ENCODE measurements at places on chromosomes 11 and 22.

GRCh38 chr11:3123305-3123704, 41.8 kb downstream of the OSBPL5 start:
- peak; percentile 20 for DNase-seq

DNA sequence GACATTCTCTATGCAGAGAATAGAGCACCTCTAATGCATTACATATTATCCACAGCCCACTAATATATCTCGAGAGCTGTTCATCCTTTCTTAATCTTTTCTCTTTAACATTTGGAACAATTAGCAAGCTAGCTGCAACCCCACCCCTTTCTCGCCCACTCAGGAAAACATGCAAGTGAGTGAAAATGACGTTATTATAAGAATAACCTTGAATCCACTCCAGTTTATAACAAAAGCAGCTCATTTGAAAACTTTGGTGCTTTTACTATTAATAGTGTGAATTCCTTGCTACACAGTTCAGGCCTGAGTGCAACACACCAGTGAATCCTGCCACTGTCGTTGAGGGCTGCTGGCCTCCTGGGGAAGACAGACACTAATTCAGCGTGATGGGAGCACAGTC, 63.3 kb upstream of the BMAL1 start:
- DNase-seq: no peak

- DNase-seq: no peak
Observed at GRCh38 chr22:30949934-30950660, 18.5 kb downstream of the MORC2 start.

DNA sequence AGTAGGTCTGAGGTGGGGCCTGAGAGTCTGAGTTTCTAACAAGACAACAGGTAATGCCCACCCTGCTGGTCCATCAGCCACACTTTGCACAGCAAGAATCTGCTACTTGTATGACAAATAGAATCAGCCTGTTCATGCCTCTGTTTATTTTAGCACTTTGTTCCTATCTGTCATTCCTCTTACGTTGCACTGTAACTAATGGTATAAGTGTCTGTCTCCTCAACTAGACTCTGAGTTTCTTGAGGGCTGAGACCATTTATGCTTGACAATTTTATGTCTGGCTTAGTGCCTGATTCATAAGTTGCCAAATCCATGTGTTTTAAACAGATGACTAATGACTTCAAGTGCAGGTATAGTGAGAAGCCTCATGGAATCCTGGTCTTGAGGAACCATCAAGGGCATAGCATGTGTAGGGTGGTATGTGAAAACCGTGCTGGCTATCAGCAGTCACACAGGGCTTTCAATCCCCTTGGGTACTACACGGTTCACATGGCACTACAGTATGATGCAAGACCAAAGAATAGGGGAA, 209.7 kb downstream of the C11orf91 start:
- no peak for DNase-seq

- DNase-seq: no peak
Observed at GRCh38 chr11:1399386-1400316, 9.9 kb downstream of the BRSK2 start.

- no peak for DNase-seq
Observed at GRCh38 chr11:125262194-125262829, 97.8 kb downstream of the PKNOX2 start.
